ENCODE measurements at places on chromosomes 6 and 20. TPM values are rescaled to one million over a fixed set of nuclear protein-coding genes. Genes with fewer than 3 reads are reported as not detected.

HDGFL1 gene
- total RNA-seq: not detected

BMP2 gene
- 4.3 TPM for total RNA-seq

PKIG gene
- 220 TPM for total RNA-seq

NOX3 gene
- not detected for total RNA-seq

LY6G5B gene
- total RNA-seq: 3.2 TPM

RFX6 gene
- not detected for total RNA-seq

MOG gene
- total RNA-seq: not detected

ENPP4 gene
- total RNA-seq: 2.2 TPM

WFDC5 gene
- total RNA-seq: not detected

SLC35D3 gene
- not detected for total RNA-seq

JPH2 gene
- total RNA-seq: 50.5 TPM

SERPINB1 gene
- 25.9 TPM for total RNA-seq

OVOL2 gene
- not detected for total RNA-seq

RRAGD gene
- total RNA-seq: under 0.01 TPM

CALHM4 gene
- not detected for total RNA-seq

TAP2 gene
- 20.6 TPM for total RNA-seq

COL11A2 gene
- total RNA-seq: under 0.01 TPM

ULBP1 gene
- total RNA-seq: 1.6 TPM

KCNQ2 gene
- total RNA-seq: not detected

PTCHD4 gene
- total RNA-seq: 4.2 TPM

KCNK15 gene
- 1.7 TPM for total RNA-seq
